ENCODE measurements at places on chromosomes 11 and 22.

GRCh38 chr11:536841-537621 lies at the start of gene LRRC56:
LRRC56 (plus strand) TSS chr11:537527; CDS start chr11:540685, 3,158 bp downstream.
- no peaks in the 10 kb centered on the region for H3K36me3 ChIP-seq
- peak within 1 kb of the TSS; percentile 91 for H3K4me3 ChIP-seq
- no peaks in the 10 kb centered on the region for H3K27me3 ChIP-seq
- peaks cover 10% of the 10 kb centered on the region for H3K4me1 ChIP-seq

DNA sequence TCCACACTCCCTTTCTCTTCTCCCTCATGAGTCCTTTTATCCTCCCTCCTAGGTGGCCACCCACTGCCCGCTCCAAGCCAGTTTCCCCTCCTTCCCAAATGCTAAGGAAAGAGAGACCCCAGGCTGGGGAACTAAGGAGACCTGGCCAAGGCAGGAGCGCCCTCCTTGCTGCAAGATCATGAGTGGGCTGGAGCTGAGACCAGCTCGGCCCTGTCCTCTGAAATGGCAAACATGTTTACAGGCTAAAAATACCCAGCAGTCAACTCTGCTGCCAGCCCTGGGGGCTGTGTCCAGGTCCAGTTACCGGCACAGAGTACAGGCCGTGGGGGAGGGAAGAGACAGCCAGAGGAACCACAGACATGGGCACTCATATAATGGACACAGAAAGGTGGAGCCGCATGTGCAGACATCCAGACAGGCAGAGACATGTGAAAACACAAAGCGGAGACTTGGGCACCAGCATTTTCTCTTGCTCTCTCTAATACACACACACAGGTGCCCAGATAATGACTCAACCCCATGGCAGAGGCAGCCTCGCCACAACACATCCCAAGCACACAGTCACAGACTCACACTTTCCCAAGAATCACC lies 1.2 kb upstream of the AHNAK start:
- peak overlapping the region; percentile 83 for H3K4me3 ChIP-seq
- H3K27ac ChIP-seq, result no peak overlapping the region
- no peaks in the 10 kb centered on the region for H3K36me3 ChIP-seq
- no peaks in the 10 kb centered on the region for H3K27me3 ChIP-seq

GRCh38 chr11:60345489-60345888 lies 18.4 kb downstream of the MS4A6E start:
- no peak for DNase-seq
- peaks cover 24% of the 10 kb centered on the region for H3K27me3 ChIP-seq
- H3K36me3 ChIP-seq, result no peaks in the 10 kb centered on the region
- no peak overlapping the region for H3K4me3 ChIP-seq
- no peaks in the 10 kb centered on the region for H3K4me1 ChIP-seq
- H3K27ac ChIP-seq, result no peak overlapping the region

DNA sequence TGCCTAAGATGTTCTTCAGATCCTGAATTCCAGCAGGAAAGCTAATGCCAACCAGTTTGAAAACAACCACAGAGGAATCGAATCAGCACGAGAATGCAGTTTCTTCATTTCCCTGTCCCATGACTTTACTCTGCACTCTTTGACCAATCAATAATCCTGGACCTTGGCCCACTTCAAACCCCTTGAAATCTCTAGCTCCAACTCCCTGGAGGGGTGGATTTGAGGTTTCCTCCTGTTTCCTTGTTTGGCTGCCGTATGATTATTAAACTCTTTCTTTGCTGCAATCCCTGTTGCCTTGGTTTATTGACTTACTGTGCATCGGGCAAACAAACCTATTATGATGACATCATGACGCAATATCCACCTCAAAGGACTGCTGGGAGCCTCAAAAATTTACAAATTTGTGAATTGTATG lies 109.3 kb downstream of the FBXO7 start:
- H3K27ac ChIP-seq, result no peak overlapping the region
- H3K36me3 ChIP-seq, result no peaks in the 10 kb centered on the region
- H3K4me1 ChIP-seq, result no peaks in the 10 kb centered on the region
- no peak for DNase-seq

DNA sequence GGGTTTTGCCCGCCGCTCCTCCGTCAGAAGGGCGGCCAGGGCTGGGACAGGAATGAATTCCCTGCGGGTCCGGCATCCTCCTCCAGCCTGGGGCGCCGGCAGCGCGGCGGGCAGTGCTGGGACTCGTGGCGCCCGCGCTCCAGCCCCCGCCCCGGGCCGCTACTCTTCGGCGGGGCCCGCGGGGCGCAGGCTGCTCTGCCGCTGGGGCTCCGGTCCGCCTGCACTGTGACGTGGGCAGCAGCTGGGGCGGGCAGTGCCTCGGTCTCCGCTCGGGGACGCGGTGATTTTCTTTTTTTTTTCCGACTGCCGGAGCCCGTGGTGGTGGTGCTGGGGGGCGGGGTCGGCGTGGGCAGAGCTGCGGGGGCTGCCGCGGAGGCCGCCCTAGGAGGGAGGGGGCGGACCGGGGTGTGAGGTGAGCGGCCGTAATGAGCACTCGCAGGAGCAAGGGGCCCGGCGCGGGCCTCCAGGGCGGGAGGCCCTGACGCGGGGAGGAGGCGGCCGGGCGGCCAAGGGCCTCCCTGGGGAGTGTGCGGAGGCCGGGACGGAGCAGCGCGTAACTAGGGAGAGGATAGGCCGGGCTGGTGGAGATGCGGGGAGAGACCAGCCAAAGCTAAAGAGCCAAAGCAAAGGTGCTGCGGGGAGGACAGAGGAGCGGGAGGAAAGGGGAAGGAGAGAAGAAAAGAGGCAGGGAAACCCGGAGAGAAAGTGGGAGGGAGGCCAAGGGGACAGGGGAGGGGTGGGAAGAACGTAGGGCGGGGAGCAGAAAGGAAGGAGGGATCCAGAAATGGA lies 73.3 kb upstream of the ZBED5 start:
- DNase-seq, result no peak
- H3K27ac ChIP-seq, result no peak overlapping the region
- peaks cover 10% of the 10 kb centered on the region for H3K4me1 ChIP-seq
- peaks cover 49% of the 10 kb centered on the region for H3K27me3 ChIP-seq
- H3K36me3 ChIP-seq, result no peaks in the 10 kb centered on the region

DNA sequence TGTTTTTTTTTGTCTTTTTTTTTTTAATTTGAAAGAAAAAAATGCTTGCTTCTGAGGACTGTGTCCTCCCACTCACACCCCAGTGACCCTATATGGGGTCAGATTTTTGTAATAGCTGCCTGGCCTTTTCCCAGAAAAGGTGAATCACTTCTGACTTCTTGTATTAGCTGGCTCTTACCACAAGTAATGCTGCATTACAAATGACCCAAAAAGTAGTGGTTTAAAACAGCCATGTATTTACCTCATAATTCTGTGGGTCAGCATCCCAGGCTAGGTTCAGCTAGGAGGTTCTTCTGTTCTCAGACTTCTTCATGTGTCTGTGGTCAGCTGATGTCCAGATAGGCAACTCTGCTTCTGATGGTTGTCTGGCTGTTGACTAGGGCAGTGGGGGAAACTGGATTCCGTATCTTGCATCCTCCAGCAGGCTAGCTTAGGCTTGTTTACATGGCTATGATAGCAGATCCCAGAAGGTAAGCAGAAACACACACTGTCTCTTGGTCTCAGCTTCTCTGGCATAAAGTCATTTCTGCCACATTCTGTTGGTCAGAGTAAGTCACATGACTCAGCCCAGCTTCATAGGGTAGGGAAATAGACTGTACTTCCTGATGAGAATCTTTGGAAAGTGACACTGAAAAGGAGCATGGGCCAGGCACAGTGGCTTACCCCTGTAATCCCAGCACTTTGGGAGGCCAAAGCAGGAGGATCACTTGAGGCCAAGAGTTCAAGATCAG lies 19.5 kb downstream of the LHFPL7 start:
- H3K4me1 ChIP-seq, result peaks cover 3% of the 10 kb centered on the region
- H3K36me3 ChIP-seq, result no peaks in the 10 kb centered on the region
- H3K4me3 ChIP-seq, result no peak overlapping the region
- no peak for DNase-seq
- H3K27ac ChIP-seq, result no peak overlapping the region

GRCh38 chr11:16280256-16280682 lies 76.1 kb downstream of the SOX6 start:
- DNase-seq, result no peak
- no peak overlapping the region for H3K27ac ChIP-seq
- H3K27me3 ChIP-seq, result no peaks in the 10 kb centered on the region
- no peaks in the 10 kb centered on the region for H3K36me3 ChIP-seq
- no peaks in the 10 kb centered on the region for H3K4me1 ChIP-seq
- H3K4me3 ChIP-seq, result no peak overlapping the region

DNA sequence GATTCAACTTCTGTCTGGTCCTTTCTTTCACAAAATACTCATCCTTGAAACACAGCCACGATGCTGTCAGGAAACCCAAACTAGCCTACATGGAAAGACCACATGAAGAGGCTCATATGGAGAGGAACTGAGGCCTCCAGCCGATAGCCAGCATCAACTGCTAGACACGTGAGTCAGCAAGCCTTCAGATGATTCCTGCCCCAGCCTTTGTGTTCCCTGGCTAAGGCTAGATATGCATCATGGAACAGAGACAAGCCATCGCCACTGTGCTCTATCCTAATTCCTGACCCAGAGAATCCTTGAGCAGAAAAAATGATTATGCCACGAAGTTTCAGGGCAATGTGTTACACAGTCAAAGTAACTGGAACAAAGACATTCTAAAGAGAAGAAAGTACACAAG lies 75.5 kb downstream of the ENTHD1 start:
- no peaks in the 10 kb centered on the region for H3K36me3 ChIP-seq
- H3K4me3 ChIP-seq, result no peak overlapping the region
- DNase-seq, result no peak
- peaks cover 7% of the 10 kb centered on the region for H3K27me3 ChIP-seq

GRCh38 chr11:2812371-2812991 lies 73.1 kb downstream of the CDKN1C start:
- peaks cover 5% of the 10 kb centered on the region for H3K36me3 ChIP-seq
- no peak for DNase-seq
- no peak overlapping the region for H3K27ac ChIP-seq
- peaks cover 14% of the 10 kb centered on the region for H3K4me1 ChIP-seq
- H3K27me3 ChIP-seq, result peaks cover 33% of the 10 kb centered on the region
- no peak overlapping the region for H3K4me3 ChIP-seq

DNA sequence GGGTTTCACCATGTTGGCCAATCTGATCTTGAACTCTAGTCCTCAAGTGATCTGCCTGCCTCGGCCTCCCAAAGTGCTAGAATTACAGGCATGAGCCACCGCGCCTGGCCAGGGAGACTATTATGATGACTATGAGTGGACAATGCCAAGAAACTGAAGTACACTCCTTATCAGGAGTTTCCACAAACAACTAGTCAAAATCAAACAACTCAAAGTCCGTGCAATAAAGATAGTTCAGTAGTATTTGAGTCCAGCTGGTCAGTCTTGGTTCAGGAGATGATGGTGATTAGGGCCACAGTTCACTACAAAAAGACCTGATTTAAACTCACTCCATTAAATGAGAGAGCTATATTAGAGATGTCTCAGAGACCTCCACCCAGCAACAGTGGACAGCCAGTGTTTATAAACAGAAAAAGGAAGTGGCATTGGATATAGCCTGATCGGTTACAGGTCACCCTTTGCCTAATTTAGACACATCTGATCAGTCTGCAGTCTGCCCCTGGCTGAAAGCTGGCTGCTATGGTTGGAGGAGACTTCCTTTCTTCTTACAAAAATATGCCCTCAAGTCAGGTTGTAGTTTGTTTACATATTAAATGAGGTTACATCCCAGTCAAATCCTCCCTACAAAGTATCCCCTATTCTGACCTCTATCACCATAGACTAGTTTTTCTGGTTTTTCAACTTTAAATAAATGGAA lies 17.0 kb downstream of the CD3E start:
- H3K4me1 ChIP-seq, result peaks cover 33% of the 10 kb centered on the region
- no peak for DNase-seq
- no peak overlapping the region for H3K27ac ChIP-seq
- peaks cover 15% of the 10 kb centered on the region for H3K36me3 ChIP-seq
- H3K27me3 ChIP-seq, result no peaks in the 10 kb centered on the region
- no peak overlapping the region for H3K4me3 ChIP-seq

DNA sequence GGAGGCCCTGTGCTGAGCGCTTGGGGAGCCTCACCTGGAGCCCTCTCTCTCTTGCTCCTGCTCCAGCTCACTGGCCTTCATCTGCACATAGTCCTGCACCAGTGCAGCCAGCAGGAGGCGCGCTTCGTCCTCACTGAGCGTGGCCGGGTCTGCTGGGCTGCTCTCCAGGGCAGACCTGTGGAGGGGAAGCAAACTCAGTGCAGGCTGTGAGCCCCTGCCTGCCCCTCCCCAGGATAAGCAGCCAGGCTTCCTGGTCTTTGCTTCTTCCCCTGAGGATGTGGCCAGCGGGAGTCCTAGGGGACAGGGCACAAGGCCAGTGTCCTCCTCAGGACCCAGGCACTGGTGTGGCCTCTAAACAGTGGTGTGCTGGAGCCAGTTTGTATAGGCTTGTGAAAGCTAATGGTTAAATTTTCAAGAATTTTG lies 2.2 kb downstream of the CALCA start:
- no peak overlapping the region for H3K27ac ChIP-seq
- peaks cover 67% of the 10 kb centered on the region for H3K27me3 ChIP-seq
- H3K36me3 ChIP-seq, result no peaks in the 10 kb centered on the region

DNA sequence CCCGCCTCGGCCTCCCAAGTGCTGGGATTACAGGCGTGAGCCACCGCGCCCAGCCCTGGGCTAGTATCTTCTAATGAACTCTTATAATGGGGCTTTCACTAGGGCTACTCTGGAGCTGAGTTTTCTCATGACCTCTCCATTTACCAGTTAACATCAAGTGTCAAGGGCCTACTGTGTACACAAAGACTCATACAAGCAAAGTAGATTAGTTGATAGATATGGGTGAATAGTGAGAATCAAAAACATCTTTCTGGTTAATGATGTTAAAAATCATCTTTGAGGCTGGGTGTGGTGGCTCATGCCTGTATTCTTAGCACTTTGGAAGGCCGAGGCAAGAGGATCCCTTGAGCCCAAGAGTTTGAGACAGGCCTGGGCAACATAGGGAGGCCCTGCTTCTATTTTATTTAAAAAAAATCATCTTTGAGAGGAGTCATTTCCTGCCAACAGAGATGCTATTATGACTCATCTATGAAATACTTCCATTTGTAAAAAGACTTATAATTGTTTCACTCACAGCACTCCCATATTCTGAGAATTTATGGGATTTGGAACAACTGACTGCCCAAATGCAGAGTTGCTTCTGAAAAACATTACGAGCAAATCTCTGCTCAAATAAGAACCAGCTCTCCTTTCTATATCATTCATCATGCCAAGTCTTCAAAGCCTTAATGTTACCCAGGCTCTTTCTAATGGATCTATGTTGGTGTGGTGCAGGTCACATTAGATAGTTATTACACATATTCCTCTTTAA lies 57.0 kb downstream of the GDPD4 start:
- H3K4me3 ChIP-seq, result no peak overlapping the region
- no peaks in the 10 kb centered on the region for H3K36me3 ChIP-seq
- no peak for DNase-seq
- peak overlapping the region; percentile 70 for H3K27ac ChIP-seq
- H3K27me3 ChIP-seq, result peaks cover 9% of the 10 kb centered on the region

All from natural killer cell treated with Interleukin-12 subunit alpha and Interleukin-12 subunit beta and Interleukin-15 and Interleukin-18, amount 100 ng/mL, for 72 hours (primary cell).